ENCODE measurements at places on chromosomes 3 and 15. TPM values are rescaled to one million over a fixed set of nuclear protein-coding genes. Genes with fewer than 3 reads are reported as not detected.

CPEB1 gene
- polyA plus RNA-seq = 3.2 TPM

PDZRN3 gene
- polyA plus RNA-seq = 41.4 TPM

LRRC34 gene
- polyA plus RNA-seq = 18.8 TPM

PPP1R14D gene
- polyA plus RNA-seq = 0.27 TPM

MESP2 gene
- polyA plus RNA-seq = 0.30 TPM

ARGFX gene
- polyA plus RNA-seq = not detected

SCG5 gene
- 19.0 TPM for polyA plus RNA-seq

AGTR1 gene
- 16.4 TPM for polyA plus RNA-seq

GP9 gene
- polyA plus RNA-seq = 1.4 TPM

ADGRG7 gene
- polyA plus RNA-seq = not detected

ZDHHC3 gene
- polyA plus RNA-seq = 84.9 TPM

CIDEC gene
- 0.13 TPM for polyA plus RNA-seq

HDC gene
- 0.48 TPM for polyA plus RNA-seq

MEGF11 gene
- 3.3 TPM for polyA plus RNA-seq

LRRN1 gene
- polyA plus RNA-seq = 23.3 TPM

RBP2 gene
- polyA plus RNA-seq = 1.8 TPM

TMEM62 gene
- 13.3 TPM for polyA plus RNA-seq

ZWILCH gene
- 31.2 TPM for polyA plus RNA-seq

FEZF2 gene
- polyA plus RNA-seq = not detected

ITIH1 gene
- 0.28 TPM for polyA plus RNA-seq

ECE2 gene
- polyA plus RNA-seq = not detected

MAGI1 gene
- polyA plus RNA-seq = 30.7 TPM

FOXB1 gene
- not detected for polyA plus RNA-seq

SRGAP3 gene
- polyA plus RNA-seq = 15.0 TPM

NISCH gene
- 99.3 TPM for polyA plus RNA-seq

SNTN gene
- polyA plus RNA-seq = not detected

SAMMSON gene
- polyA plus RNA-seq = not detected

ZXDC gene
- polyA plus RNA-seq = 31.1 TPM

TICRR gene
- polyA plus RNA-seq = 13.4 TPM

All from renal cortex interstitium (tissue), 15 donors.